ENCODE measurements at places on chromosomes 5 and 9.

- DNase-seq, result no peak
Observed at GRCh38 chr9:132854832-132855231, 23.3 kb downstream of the AK8 start.

DNA sequence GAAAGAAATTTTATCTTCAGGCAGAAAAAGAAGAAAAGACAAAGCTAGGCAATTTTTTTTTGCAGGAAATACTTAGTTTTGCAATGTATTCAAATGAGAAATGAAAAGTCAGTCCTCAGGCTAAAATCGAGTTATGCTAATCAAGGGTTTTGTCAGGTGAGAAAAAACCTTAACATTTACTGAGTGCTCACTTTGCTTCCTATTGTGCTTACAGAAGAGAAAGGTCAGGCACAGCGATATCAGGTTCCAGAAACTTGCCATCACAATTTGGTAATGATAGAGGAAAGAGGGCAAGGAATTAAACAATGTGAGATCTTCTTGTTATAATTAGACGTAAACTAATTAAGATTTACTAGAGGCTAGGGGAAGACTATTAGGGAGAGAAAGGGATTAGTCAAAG is 431.7 kb upstream of the CTNND2 start:
- no peak for DNase-seq

- DNase-seq, result peak; percentile 38
Observed at GRCh38 chr9:27065288-27065687, 43.7 kb upstream of the TEK start.

DNA sequence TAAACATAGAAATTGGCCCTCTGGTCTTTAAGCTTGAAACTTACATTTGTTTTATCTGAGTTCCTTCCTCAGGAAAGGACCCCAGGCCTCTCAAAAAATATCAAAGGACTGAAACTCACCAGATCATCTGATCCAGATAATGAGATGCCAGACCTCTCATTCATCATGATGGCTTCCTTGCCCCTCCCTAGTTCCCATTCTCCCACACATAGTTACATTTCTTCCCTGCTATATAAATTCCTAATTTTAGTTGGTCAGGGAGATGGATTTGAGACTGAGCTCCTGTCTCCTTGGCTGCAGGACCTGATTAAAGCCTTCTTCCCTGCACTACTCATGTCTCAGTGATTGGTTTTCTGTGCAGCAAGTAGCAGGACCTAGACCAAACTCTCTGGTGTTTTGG is 119.4 kb upstream of the SPIN1 start:
- DNase-seq, result no peak
